CD4-positive, alpha-beta T cell treated with Interleukin-15 for 4 hours (primary cell): ENCODE measurements at places on chromosomes 12 and 14.

GRCh38 chr12:128012110-128012509, 254.9 kb upstream of the TMEM132C start:
- DNase-seq = no peak

DNA sequence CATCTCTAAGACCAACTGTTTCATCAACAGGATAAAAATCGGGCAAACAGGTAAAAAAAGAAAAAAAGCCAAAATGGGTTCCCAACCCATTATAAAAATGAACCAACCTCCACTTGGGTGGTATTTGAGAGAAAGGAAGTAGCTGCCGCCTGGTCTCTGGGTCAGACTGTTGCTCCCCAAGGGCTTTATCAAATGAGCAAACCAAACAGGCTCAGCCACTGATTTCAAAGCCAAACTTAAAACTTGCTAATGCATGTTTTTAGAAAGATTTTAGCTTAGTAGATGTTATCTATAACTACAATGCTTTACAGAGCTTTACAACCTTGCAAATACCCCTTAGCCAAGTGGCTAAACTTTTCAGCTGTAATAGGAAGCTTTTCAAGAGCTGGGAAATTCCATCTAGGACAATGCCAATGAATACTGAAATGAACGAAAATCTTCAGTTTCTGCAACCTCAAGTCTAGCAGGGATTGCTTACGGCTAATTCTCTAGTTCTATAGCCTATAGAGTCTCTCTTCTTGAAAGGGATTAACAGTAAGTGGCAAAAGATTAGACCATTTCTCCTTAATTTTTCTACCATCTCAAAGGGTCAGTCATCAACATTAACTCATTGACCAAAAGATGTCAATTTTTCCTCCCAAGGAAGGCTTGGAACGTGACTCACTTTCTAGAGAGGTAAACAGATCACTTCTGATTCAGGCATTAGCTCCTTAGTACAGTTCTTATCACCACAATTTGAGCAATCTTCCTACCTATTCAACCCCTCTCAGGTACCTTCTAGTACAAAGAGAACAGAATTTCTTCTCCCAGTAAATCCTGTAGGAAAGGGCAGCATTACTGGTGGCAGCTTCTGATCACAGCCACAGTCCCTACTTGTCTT, 4.2 kb downstream of the PPM1H start:
- DNase-seq = no peak

DNA sequence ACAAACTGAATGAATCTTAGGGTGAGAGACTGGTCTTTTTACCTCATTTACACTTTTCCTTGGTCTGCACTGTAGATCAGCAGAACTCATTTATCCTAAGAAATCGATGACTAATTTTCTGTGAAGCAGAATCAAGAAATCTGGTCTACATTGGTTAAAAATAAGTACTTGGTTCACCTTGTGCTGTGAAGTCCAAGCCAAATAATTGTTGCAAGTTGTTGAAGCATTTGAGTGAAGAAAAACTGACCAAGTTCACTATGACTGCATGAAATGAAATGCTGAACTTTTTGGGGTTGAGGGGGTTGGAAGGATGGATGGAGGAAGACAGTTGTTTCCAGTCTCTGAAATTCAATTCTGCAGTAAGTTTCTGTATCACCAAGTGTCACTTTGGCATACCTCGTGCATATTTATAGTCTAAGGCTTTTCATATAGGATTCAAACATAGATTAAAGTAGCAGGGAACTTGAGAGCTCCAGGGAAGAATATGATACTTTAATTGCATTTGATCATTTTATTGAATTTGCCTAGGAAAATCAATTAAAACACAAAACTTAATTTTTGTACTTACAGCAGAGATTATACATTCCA, 75.0 kb downstream of the FAR2 start:
- DNase-seq = no peak

- DNase-seq = no peak
Measured at GRCh38 chr12:102481705-102482425, 1.5 kb upstream of the IGF1 start.

- DNase-seq = no peak
Measured at GRCh38 chr12:51593539-51593938, 2.5 kb downstream of the SCN8A start.

DNA sequence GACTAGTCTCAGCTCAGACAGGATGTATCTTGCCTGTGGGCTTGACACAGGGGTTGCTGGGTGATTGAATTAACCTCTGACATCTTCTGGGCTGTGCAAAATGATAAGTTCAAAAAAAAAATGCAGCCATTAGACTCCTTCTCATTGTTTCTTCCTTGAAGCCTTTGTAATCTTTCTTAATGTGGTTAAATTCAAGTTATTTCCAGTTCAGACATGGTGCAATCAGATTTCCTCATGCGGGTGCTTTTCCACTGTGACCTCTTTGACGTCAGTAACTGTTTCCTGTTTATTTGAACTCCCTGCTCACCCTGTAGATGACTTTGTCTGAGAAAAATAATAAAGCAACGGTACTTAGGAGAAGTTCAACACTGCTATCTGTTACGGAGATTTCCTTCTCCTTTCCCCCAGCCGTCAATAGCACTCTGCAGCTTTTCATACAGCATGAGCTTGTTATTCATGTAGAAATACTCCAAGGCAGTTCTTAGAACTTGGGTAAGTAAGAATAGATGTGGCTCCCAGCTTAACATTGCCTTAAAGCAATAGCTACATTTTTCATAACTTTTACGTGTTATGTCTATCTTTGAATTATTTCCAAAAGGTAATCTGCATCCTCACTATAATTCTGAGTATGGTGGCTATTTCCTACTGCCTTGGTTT, 155.5 kb downstream of the PRKCH start:
- DNase-seq = peak; percentile 83

DNA sequence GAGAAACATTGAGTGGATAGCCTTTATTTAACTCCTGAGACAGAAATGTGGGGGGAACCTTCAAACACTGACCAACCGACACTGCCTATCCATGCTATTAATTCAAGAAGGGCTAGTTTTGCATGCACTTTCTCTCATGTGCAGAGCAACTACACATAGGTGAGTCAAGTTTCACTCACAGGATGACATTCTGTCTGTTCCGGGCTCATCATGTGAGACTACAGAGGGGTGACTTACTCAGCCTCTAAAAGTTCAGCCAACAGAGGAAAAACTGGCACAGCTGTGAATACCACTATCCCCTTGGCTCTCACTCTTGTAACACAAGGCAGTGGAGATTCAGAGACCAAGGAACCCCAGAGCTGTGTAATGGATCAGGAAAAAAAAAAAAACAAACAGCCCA, 13.3 kb downstream of the BEST3 start:
- no peak for DNase-seq

GRCh38 chr14:100645196-100645981, 58.2 kb upstream of the BEGAIN start:
- peak; percentile 84 for DNase-seq

DNA sequence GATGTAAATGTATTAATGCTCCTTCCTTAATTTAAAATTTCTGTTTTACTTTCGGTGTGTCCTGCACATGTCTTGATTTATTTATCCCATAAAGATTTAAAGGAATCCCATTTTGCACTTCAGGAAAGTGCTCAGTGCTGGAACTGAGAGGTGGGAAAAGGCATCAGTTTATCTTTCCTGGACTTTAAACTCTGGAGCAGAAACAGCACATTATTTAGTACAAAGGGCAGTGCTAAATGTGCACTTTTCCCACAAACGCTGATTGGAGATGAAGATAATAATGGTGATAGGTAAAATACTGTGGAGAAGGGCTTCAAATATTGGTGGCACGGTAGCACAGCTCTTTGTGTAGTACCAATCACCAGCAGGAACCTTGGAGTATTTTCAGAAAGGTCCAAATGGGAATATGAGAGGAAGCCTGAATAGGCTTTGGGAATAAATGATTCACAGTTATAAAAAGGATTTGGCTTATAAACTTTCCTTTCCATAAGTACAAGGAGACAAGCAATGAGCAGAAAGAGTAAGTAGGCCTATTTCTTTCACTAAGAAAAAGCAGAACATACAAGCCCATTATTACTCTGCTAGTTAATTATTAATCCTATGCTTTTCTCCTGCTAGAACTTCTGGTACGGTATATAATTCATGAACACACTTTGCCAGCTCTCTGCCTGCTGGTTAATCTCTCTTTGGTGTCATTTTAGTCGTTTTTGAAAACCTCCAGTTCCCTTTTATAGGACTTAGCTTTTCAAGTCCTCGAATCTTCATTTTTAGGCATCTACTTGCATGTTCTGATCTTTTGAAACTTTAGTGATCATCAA, 58.3 kb downstream of the SLC15A5 start:
- no peak for DNase-seq

GRCh38 chr12:105499205-105499604, 168.7 kb downstream of the C12orf75 start:
- no peak for DNase-seq

DNA sequence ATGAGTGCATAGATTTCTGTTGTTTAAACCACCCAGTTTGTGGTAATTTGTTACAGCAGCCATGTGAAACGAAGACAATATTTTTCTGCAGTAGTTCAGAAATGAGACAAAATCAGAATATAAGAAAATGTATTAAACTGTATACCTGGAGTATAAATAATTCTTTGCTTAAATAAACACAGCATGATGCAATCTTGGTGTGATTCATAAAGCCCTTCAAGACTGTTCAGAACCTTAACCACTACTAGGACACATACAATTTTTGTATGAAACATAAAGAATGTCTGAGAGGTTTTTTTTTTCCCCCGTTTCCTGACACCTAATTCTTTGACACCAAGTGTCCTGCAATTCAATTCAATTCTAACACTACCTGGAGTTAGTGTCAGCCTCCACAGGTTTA, 10.5 kb downstream of the C12orf75 start:
- DNase-seq = no peak

- no peak for DNase-seq
Measured at GRCh38 chr12:1581973-1582708, 12.2 kb downstream of the FBXL14 start.

GRCh38 chr14:95490727-95491451, 25.6 kb downstream of the SYNE3 start:
- no peak for DNase-seq

DNA sequence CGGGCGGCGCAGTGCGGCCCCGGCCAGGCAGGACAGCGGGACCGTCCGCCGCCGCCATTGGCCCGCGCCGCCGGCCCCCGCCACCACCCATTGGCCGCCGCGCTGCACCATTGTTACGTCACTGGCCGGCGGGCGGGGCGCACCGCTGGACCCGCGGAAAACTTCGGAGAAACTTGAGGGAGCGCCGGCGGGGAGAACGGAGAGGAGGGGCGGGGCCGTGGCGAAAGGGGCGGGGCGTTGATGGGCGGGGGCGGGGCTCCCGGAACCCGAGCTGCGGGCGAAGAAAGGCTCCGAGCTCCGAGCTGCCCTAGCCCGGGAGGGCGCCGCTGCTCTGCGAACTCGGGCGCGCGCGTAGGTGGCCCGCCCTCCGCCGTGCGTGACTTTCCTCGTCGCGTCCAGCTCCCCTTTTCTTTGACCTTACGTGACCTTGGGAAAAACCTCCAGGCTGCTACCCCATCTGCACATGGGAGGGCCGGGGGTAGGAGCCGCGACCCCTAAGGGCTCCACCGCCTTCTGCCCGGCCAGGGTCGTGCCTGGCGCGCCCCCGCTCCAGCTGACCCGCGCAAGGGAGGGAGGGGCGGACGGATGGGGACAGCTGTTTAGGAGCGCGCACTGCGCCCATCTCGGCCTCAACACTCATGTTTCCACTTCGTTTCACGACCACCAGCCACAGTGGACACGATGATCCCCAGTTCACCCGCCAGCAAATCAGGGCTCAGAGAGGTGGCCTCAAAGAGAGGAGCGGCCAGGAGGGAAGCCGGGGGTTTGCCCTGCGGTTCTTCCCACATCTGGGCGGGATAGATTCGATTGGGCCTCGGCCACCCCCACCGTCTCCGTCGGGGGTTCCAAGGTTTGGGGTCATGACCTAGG, at the start of gene ANKRD9:
TSS of gene ANKRD9 (minus strand) at position 31 of the 870 bp plus-strand sequence. CDS start 1,887 bp downstream, outside the sequence.
- peak; percentile 90 for DNase-seq

GRCh38 chr12:55707841-55708694, at the start of gene ITGA7:
Gene ITGA7 (minus strand): TSS chr12:55707904. CDS start chr12:55707682, 222 bp downstream.
- peak; percentile 41 for DNase-seq

DNA sequence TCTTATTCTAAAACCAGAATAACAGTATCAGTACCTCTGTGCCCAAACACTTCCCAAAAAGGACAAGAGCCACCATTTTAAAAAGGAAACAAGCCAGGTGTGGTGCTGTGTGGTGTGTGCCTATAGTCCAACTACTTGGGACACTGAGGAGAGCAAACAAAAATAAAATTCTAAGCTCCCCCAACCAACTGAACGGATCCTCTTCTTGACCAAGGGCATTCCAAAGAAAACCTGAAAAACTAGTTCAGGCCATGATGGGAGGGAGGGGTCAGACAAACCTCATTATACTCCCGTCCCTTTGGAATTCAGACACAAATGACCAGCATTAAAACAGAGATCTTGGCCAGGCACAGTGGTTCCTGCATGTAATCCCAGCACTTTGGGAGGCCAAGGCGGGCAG, 20.5 kb downstream of the SLC11A2 start:
- no peak for DNase-seq

DNA sequence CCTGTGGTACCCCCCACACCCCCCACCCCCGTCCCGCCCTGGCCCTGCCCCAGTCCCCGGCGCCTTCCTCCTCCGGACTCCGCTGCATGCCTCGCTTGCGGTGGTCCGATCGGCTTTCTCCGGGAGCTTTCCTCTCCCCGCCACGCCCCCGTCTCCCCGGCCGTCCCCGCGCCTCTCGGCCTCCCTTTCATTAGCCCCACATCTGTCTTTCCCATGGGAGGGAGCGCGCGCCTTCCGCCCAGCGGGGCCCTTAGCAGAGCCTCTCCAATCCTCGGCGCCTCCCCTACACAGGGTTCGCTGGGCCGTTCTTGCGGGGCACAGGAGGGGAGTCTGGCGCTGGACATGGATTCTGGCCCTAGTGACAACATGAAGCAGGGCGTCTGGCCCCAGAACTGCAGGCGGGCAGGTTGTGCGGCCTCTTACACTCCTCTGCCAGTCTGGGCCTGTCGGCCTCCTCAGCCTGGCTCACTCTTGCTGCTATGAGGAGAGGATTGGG, 1.5 kb upstream of the EFS start:
- DNase-seq = no peak

GRCh38 chr14:96002498-96002884, 36.7 kb upstream of the C14orf132 start:
- no peak for DNase-seq

DNA sequence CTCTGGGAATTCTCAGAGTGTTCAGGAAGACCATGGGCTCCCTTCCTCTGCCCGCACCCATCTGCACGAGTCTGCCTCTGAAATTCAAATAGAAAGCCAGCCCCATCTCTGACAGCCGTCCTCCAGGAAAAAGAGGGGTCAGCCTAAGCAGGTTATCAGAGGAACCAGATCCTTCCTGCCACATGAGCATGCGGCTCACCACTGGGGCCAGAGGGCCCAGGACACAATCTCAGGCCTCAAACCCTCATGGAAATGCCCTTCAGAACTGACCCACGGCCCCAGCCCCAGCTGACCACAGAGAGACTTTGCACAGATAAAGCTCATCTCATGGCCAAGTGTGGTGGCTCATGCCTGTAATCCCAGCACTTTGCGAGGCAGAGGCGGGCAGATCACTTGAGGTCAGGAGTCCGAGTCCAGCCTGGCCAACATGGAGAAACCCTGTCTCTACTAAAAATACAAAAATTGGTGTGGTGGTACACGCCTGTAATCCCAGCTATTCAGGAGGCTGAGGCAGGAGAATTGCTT, 23.2 kb downstream of the PXN start:
- DNase-seq = no peak

GRCh38 chr14:90819734-90820393, 3.6 kb upstream of the TTC7B start:
- no peak for DNase-seq
